ENCODE measurements at places on chromosomes 5 and 9. TPM values are rescaled to one million over a fixed set of nuclear protein-coding genes. Genes with fewer than 3 reads are reported as not detected.

NME5 gene
- 0.05 TPM for polyA plus RNA-seq

RNF183 gene
- not detected for polyA plus RNA-seq

PTGR1 gene
- 45.1 TPM for polyA plus RNA-seq

FAM78A gene
- polyA plus RNA-seq, result 0.33 TPM

SETX gene
- 19.7 TPM for polyA plus RNA-seq

PPP3R2 gene
- not detected for polyA plus RNA-seq

SGCD gene
- not detected for polyA plus RNA-seq

FOXI1 gene
- polyA plus RNA-seq, result not detected

IFNK gene
- polyA plus RNA-seq, result 32.7 TPM

Measured in keratinocyte (primary cell).